ENCODE measurements at places on chromosomes 7 and 10. TPM values are rescaled to one million over a fixed set of nuclear protein-coding genes. Genes with fewer than 3 reads are reported as not detected.

DNA sequence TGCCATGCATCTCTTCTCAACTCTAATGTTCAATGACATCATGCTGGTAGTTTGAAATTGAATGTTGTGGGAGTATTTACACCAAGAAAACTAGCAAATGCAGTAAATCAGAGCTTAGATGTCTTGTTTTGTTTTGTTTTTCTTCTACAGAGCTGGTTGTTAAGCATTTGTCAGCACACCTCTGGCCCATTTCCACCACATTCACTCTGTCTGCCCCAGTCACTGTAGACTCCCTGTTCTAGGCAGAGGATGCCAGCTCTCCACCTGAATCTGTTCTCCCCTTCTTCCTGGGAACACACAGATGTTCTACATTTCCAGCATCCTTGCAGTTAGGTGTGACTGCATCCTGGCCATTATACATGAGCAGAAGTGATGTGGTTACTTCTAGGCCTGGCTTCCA lies 4.1 kb upstream of the ARHGAP22 start:
- no peaks in the 10 kb centered on the region for H3K27me3 ChIP-seq
- H3K4me1 ChIP-seq = no peaks in the 10 kb centered on the region
- no peak overlapping the region for H3K27ac ChIP-seq

DNA sequence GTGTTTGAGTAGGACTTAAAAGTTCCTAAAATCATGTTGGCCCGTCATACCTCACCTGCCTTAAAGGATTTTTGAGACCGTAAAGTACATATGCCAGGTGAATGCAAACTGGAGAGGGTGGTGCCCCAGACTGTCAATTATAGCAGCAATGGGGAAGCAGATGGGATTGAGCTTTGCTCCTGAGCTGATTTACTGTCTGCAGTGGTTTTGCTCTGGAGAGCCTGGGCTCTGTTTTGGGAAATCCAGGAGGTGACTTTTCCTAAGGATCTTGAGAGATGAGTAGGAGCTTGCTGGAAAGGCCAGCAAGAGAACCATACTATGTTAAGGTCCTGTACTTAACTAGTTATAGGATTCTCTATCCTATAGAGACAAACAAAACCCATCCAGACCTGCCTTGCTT lies 43.0 kb downstream of the COL13A1 start:
- no peak for DNase-seq
- H3K27ac ChIP-seq = no peak overlapping the region
- H3K36me3 ChIP-seq = no peaks in the 10 kb centered on the region
- H3K4me3 ChIP-seq = no peak overlapping the region

GRCh38 chr7:17845197-17845547 lies 95.1 kb downstream of the SNX13 start:
- H3K27ac ChIP-seq = no peak overlapping the region
- no peaks in the 10 kb centered on the region for H3K27me3 ChIP-seq
- no peaks in the 10 kb centered on the region for H3K36me3 ChIP-seq
- no peak overlapping the region for H3K4me3 ChIP-seq
- no peaks in the 10 kb centered on the region for H3K4me1 ChIP-seq
- no peak for DNase-seq

DNA sequence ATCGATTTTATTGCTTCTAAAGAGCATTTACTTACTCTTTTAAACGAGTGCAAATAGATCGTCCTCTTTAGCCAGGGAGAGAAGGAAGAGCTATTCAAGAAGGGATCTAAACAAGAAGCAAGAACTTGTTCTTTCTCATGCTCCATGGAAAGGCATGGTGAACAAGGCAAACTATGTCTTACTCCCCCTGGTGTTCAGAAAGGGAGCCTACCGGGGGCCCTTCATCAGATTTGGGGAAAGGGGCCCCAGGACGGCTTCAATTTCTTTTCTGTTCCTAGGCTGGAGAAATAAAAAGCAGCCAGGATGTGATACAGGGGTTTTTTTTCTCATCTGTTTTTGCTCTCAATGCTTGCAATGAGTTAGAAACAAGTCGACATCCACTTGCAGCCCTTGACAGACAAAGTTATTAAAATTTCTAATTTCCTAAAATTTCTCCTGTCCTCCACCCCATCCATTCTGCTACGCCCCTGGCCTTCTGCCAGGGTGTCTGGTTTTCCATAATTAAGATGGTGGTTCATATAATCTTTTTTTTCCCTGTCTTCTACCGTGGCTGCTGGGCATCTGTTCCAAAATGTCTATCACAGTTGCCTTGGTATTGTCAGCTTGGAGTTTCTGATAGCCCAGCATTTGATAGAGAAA lies 214.4 kb downstream of the CREB5 start:
- H3K36me3 ChIP-seq = no peaks in the 10 kb centered on the region
- H3K27me3 ChIP-seq = no peaks in the 10 kb centered on the region

DNA sequence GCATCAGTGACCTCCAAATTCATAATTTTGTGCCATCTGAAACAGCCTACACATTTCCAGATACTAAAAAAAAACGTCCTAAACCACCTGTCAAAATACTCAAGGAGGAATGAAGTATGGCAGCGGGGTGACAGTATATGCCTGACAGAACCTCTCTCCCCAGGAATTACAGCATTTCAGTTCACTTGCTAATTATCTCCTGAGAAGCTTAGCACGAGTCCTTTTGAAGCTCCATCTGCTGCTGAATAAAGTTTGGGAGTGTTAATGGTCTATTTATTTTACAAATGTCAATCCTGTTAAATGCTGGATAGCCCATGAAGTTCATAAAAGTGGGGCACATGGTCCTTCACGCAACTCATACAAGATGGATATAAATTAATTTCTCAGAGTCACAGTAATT lies 29.4 kb upstream of the ANLN start:
- no peaks in the 10 kb centered on the region for H3K27me3 ChIP-seq
- no peak overlapping the region for H3K4me3 ChIP-seq
- peaks cover 6% of the 10 kb centered on the region for H3K4me1 ChIP-seq
- DNase-seq = no peak
- no peaks in the 10 kb centered on the region for H3K36me3 ChIP-seq

GRCh38 chr7:96739609-96740008 lies 30.0 kb upstream of the SEM1 start:
- peaks cover 5% of the 10 kb centered on the region for H3K27me3 ChIP-seq
- no peaks in the 10 kb centered on the region for H3K36me3 ChIP-seq
- no peak overlapping the region for H3K4me3 ChIP-seq
- DNase-seq = no peak
- H3K27ac ChIP-seq = no peak overlapping the region
- H3K4me1 ChIP-seq = no peaks in the 10 kb centered on the region

DNA sequence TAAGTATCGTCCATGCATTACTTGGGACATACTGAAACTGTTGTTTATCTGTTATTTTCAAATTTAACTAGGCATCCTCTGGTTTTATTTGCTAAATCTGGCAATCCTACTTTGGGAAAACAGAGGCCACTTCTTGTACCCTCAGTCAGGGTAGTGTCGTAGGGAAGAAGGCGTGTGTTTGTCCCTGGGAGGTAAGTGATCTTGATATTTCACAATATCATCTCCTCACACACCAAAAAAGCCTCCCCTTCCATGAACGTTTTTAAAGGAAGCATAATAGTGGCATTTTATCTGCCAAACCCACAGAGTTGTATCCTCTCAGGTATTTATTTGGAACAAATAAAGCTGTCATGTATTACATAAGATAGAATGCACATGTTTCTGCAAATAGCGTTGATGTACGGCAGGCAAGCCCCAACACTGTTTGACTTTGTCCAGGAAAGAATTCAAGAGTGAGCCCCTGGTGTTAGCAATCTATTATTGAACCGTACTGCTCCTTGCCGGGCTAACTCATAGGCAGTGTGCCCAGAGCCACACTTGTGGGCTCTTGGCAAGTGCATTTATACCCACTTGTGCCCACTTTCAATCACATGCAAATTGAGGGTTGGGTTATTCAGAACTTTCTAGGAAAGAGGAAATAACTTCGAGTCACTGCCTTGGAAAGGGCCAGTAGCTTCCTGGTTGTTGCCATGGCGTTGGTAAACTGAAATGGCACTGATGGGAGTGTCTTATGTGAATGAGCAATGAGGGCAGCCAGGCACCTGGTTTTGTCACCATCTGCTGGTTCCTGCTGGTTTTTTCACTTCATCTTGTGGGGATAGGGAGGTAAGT lies 266.0 kb downstream of the USP6NL start:
- H3K27me3 ChIP-seq = no peaks in the 10 kb centered on the region
- no peak for DNase-seq
- no peaks in the 10 kb centered on the region for H3K4me1 ChIP-seq
- H3K27ac ChIP-seq = no peak overlapping the region
- no peaks in the 10 kb centered on the region for H3K36me3 ChIP-seq
- H3K4me3 ChIP-seq = no peak overlapping the region

- no peak for DNase-seq
- no peak overlapping the region for H3K27ac ChIP-seq
- no peaks in the 10 kb centered on the region for H3K36me3 ChIP-seq
- no peaks in the 10 kb centered on the region for H3K27me3 ChIP-seq
These were observed 163.9 kb upstream of the AUTS2 start for GRCh38 chr7:69434398-69434815.

GRCh38 chr10:31650010-31650409 lies 278.6 kb downstream of the ARHGAP12 start:
- H3K27me3 ChIP-seq = no peaks in the 10 kb centered on the region
- H3K27ac ChIP-seq = no peak overlapping the region
- no peak overlapping the region for H3K4me3 ChIP-seq

GRCh38 chr10:131532291-131532690 lies 220.8 kb upstream of the TCERG1L start:
- H3K36me3 ChIP-seq = no peaks in the 10 kb centered on the region
- H3K4me1 ChIP-seq = no peaks in the 10 kb centered on the region
- H3K27me3 ChIP-seq = no peaks in the 10 kb centered on the region
- no peak overlapping the region for H3K27ac ChIP-seq
- no peak overlapping the region for H3K4me3 ChIP-seq

GRCh38 chr10:3770611-3771110 lies 14.3 kb downstream of the KLF6 start:
- H3K27me3 ChIP-seq = no peaks in the 10 kb centered on the region
- H3K27ac ChIP-seq = no peak overlapping the region
- H3K4me3 ChIP-seq = no peak overlapping the region
- no peaks in the 10 kb centered on the region for H3K36me3 ChIP-seq

- no peak overlapping the region for H3K4me3 ChIP-seq
- no peak overlapping the region for H3K27ac ChIP-seq
- no peaks in the 10 kb centered on the region for H3K27me3 ChIP-seq
- no peaks in the 10 kb centered on the region for H3K4me1 ChIP-seq
- DNase-seq = no peak
These were observed 91.5 kb upstream of the CUX1 start for GRCh38 chr7:101725921-101726320.

DNA sequence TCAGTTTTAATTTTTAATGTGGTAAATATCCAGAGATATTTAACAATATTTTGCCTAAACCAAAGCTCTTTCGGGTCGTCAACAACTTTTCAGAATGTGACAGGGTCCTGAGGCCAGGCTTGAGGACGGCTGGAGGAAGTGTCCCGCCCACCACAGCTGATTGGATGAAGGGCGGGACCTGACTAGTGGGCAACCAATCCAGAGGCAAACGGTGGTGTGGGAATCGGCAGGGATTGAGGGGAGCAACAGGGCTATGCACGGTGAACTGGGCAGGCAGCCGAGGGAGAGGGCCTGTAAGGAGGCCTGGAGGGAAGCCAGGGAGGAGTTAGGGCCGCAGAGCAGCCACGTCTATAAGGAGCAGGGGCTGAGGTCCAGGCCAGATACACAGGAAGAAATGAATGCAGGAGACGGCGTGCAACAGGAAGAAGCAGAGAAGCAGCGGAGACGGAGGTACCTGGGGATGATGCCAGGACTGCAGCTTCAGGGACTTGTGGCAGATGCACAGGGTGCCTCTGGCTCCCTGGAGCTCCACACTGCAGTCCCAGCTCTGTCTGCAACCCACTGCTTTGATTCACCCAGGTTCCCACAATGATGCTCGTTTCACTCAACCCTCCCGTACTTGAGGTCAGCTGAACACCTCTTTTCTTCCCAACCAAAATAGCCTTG lies 46.1 kb upstream of the ZMIZ1 start:
- no peaks in the 10 kb centered on the region for H3K27me3 ChIP-seq
- H3K4me1 ChIP-seq = peaks cover 6% of the 10 kb centered on the region
- H3K36me3 ChIP-seq = no peaks in the 10 kb centered on the region

DNA sequence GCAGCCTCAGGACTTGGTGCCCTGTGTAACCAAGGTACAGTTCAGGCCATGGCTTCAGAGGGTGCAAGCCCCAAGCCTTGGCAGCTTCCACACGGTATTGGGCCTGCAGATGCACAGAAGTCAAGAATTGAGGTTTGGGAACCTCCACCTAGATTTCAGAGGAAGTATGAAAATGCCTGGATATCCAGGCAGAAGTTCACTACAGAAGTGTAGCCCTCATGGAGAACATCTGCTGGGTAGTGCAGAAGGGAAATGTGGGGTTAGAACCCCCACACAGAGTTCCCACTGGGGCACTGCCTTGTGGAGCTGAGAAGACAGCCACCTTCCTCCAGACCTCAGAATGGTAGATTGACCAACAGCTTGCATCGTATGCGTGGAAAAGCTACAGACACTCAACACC lies 3.4 kb upstream of the SEM1 start:
- H3K4me3 ChIP-seq = no peak overlapping the region
- H3K27ac ChIP-seq = no peak overlapping the region
- H3K36me3 ChIP-seq = no peaks in the 10 kb centered on the region
- peaks cover 8% of the 10 kb centered on the region for H3K4me1 ChIP-seq
- H3K27me3 ChIP-seq = no peaks in the 10 kb centered on the region
- no peak for DNase-seq

GRCh38 chr7:128145191-128145590 lies 95.9 kb upstream of the LEP start:
- H3K4me1 ChIP-seq = no peaks in the 10 kb centered on the region
- H3K27ac ChIP-seq = no peak overlapping the region
- no peaks in the 10 kb centered on the region for H3K27me3 ChIP-seq
- no peak for DNase-seq

DNA sequence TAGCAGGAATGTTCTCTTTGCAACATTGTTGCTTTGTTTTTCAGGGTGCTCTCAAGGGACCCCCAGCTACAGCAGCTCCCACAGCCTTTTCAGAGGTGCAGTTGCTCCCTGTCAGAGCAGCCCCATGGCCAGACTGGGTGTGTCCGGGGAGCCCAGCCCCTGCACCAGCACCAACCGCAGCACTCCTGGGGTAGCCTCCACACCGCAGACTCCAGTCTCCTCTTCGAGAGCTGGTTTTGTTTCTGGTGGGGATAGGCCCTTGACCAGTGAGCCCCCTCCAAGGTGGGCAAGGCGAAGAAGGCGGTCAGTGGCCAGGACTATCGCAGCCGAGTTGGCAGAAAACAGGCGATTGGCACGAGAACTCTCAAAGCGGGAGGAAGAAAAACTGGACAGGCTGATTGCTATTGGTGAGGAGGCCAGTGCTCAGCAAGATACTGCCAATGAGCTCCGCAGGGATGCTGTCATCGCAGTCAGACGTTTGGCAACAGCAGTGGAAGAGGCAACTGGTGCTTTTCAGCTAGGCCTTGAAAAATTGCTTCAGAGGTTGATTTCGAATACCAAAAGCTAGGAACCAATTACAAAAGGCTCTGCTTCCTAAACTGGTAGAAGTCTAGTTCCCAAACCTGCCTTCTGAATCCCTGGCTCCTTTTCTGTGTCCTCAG lies 5.4 kb downstream of the HSPA14 start:
- H3K27ac ChIP-seq = no peak overlapping the region
- H3K4me3 ChIP-seq = no peak overlapping the region
- no peaks in the 10 kb centered on the region for H3K27me3 ChIP-seq
- no peaks in the 10 kb centered on the region for H3K4me1 ChIP-seq
- H3K36me3 ChIP-seq = peaks cover 7% of the 10 kb centered on the region

The TDRD1 gene
- 0.98 TPM for total RNA-seq

The CDCA7L gene
- 27.2 TPM for total RNA-seq

The NEURL1 gene
- 18.4 TPM for total RNA-seq

The TMEM225B gene
- 1.1 TPM for total RNA-seq

The CUZD1 gene
- 734 TPM for total RNA-seq

The GPR15LG gene
- total RNA-seq = not detected

The AOAH gene
- total RNA-seq = 7.4 TPM

The RALA gene
- 19.1 TPM for total RNA-seq

The NUTM2B gene
- 0.94 TPM for total RNA-seq
